Esophagus muscularis mucosa (tissue), 4 donors: ENCODE measurements at places on chromosomes 6 and 20. TPM values are rescaled to one million over a fixed set of nuclear protein-coding genes. Genes with fewer than 3 reads are reported as not detected.

EPPIN gene
- total RNA-seq: not detected

HRH3 gene
- not detected for total RNA-seq

LPIN3 gene
- 7.6 TPM for total RNA-seq

PTCRA gene
- total RNA-seq: 0.50 TPM

SCGN gene
- 0.83 TPM for total RNA-seq

C6orf52 gene
- total RNA-seq: not detected

HTR1E gene
- total RNA-seq: not detected

PROKR2 gene
- not detected for total RNA-seq

C6orf118 gene
- total RNA-seq: not detected

- DNase-seq: no peak
These were observed 11.9 kb downstream of the HINT3 start for GRCh38 chr6:125968493-125968892.

DNA sequence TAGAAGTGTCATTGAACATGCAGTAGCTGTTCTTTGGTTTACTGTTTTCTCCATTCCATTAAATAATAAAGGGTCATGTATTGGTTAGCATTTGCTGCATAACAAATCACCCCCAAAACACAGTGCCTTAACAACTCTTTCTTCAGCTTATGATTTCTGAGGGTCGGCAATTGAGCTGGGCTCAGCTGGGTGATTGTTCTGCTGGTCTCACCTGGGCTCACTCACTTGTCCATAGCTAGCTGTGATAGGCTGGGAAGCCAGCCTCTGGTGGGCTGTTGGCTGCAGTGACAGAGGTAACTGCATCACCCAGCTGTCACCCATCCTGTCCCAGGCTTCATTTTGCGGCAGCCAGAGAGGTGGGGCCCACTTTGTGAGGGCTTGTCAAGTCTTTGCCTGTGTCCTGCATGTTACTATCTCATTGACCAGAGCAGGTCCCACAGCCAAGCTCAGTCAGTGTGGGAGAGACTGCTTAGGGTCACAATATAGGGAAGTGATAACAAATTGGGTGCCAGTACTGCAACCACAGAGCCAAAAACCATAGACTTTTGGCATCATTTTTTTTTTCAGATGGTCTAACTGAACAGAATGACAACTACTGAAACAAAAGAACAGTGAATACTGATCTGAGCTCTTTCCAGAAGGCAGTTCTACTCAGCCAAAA is 76.9 kb downstream of the SYNDIG1 start:
- DNase-seq: no peak

DNA sequence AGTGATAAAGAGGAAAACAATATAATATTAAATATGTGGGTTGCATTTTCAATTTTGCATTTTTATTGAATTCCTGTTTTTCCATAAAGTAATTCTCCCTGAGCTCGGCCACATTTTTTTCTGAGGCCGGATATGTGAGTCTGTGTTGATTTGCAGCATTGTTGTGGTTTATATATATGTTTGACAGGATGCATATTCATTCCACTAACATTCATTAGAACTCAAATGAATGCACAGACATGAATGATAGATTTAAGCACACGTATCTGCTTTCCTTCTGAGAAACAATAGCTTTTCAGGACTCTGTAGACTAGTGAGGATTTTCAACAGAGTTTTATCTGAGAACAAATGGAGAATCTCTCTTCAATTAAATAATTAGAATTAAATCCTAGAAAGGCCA is 10.6 kb upstream of the EXOC2 start:
- DNase-seq: no peak

- no peak for DNase-seq
These were observed 250.6 kb downstream of the BCKDHB start for GRCh38 chr6:80357081-80357480.

- DNase-seq: no peak
These were observed 127.3 kb upstream of the THEMIS start for GRCh38 chr6:128028183-128028582.

DNA sequence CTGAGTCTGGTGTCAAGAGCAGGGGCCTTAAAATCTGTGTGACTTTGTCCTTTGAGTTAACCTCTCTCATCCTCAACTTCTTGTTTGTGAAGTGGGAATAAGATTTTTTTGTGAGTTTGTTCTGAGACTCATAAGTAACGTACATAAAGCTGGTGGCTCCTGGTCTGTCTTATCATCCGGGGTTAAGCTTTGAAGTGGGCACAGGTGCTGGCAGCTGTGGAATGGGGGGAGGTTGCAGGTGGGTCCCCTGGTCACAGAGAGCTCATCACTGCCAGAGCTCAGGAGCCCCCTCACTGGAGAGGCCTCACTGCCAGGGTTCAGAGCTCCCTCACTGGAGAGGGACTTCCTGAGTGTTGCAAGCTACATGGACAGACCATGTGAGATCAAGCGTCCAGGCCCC is 174.1 kb downstream of the NRN1 start:
- no peak for DNase-seq

DNA sequence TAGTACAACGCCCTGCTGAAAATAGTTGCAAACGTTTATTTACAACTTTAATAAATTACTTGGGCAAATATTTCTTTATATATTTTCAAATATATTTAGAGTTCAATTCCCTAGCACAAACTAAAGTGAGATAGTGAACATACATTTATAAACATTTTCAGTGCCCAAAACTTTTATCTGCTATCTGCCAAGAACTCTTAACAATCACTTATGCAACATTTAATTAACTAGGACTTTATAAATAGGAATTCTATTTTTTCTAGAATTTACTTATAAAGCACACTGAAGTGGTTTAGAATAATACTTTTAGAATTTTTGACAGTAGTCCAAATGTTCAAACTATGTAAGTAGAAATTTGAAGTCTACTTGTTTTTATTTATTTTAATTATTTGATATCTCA is 452.6 kb upstream of the RGS17 start:
- no peak for DNase-seq

GRCh38 chr6:118017301-118017848 is 110.3 kb downstream of the SLC35F1 start:
- no peak for DNase-seq

DNA sequence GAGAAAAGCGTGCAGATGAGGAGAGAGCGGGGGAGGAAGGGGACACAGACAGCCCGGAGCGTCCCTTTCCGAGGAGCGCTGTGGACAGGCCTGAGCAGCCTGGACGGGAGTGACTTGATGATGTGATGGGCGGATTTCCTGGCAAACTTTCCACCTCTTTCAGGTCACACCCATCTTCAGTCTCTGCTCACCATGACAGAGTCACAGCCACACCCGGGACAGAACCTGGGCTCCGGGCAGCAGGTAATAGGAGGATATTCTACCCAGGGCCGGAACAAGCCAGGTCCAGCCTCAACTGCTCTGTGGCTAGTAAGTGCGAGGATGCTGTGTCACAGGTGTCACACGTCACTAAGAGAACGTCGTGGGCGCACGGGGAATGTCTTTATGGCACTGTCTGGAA is 84.3 kb downstream of the THBS2 start:
- DNase-seq: no peak

DNA sequence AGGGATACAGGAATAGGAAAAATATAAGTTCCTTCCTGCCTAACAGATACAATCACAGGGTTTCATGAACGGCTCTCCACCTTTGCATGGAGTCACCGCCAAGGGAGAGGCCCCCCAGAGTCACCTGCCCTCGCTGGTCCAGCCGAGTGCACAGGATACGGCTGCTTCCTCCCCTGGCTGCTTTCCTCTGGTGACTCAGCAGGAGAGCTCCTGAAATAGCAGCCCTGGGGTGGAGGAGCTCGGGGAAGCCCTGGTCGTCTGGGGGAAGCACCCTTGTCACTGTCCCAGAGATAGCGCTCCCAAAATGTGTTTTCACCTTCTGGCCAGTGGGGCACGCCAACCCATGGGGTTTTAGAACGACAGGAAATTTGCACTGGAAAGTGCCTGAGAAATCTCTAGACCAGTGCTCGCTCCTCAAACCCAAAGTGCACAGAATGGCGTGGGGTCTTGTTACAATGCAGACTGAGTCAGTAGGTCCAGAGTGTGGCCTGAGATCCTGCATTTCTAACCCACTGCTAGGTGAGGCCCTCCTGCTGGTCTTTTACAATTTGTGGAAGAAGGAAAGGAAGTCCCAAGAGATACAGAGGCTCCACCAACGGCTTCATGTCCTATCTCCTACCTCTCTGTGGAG is 35.9 kb upstream of the FAM50B start:
- no peak for DNase-seq

GRCh38 chr6:456358-456867 is 64.9 kb downstream of the IRF4 start:
- DNase-seq: no peak

DNA sequence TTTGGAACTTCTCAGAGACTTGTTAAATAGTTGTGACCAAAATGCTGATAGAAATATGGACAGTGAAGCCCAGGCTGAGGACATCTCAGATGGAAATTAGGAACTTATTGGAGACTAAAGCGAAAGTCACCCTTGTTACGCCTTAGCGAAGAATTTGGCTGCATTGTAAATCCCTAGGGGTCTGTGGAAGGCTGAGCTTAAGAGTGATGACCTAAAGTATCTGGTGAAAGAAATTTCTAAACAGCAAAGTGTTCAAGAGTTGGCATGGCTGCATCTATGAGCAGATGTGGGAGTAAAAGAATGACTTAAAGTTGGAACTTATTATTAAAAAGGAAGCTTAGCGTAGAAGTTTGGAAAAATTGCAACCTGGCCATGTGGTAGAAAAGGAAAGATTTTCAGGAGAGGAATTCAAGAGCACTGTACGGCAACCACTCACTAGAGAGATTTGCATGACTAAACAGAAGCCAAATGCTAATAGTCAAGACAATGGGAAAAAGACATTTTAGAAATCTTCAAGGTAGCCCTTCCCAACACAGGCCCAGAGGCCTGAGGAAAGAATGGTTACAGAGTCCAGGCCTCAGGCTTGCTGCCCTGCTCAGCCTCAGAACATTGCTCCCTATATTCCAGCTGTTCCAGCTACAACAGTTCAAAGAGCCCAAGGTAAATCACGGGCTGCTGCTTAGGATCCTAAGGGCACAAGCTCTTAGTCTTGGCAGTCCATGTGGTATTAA is 61.6 kb upstream of the TNFRSF21 start:
- DNase-seq: no peak

DNA sequence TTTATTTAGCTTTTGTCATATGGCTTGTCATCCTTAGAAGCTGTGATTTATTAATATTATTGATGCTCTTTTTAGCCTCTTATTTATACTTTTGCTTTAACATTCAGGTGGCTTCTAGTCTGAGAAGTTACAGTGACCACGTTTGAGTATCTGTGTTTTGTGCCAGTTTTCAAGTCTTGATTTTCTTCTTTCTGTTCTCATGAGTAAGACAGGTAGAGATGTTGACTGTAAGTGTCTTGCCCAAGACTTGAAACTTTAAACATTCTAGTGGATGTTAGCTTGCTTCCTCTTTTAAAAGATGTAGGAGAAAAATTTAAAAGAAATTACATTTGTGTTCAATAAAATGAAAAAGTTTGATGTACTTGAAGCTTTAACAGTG is 122.6 kb downstream of the LRRC1 start:
- no peak for DNase-seq
